T-helper 17 cell (primary cell): ENCODE measurements at places on chromosomes 2 and 18.

GRCh38 chr18:71036783-71037182 is 747.9 kb downstream of the SOCS6 start:
- DNase-seq: no peak

GRCh38 chr2:84302513-84303412 is 156.3 kb downstream of the SUCLG1 start:
- DNase-seq: no peak

DNA sequence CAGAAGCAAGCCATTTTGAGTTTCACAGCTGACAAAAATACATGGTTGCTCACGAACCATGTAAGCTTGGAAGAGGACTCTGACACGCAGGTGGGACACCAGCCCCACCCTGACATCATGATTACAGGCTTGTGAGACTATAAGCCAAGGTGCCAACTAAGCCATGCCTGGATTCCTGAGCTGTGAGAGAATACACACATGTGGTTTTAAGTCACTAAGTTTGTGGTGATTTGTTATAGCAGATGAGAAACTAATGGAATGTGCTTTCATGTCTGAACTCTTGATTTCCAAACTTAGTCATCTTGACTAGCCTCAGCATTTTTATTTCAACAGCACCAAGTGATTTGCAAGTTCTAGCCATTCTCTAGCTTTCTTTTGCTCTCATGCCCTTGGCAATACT is 676.1 kb upstream of the CELF4 start:
- DNase-seq: no peak

GRCh38 chr2:71478806-71479205 is 25.4 kb downstream of the DYSF start:
- no peak for DNase-seq

DNA sequence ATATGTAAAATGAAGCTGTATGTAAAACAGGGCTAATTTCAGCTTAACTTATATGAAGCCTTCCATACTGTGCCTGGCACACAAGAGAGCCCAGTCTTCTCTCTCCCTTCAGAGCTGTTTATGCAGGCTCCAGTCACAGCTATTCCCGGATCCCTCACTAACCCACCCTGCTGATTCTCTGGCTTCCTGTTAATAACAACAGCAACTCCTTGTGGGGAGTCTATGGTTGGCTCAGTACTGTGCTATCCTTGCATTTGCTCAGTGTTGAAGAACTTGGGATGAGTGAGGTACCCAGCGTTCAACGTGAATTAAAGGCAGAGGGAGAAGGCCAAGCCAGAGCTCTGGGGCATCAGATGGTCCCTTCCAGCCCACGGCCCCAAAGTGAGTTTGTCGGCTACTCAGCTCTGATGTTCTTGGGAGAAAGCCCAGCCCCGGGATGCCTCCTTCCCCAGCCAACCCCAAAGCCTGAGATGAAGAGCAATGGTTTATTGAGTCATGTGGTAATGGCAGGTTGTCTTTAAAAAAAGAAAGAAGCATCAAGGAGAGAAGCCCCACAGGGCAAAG is 43.2 kb downstream of the PSD4 start:
- no peak for DNase-seq
